ENCODE measurements at places on chromosomes 5 and 9.

DNA sequence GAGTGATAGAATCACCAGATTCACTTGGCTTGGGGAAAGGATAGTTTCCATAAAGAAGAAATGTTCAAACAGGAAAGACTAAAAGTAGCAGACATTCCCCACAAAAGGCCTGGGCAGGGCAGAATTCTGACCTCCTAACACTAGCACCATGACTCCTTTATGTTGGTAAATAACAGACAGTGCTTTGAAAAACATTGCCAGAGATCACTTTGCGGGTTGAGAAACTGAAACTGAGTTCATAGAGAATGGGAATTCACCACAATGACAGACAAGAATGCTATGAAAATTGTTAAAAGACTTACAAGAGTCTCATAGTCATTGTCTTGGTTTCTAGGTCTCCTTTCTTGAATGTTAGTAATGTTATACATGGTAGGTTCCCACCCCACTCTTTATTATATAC, 172.5 kb upstream of the GLRA1 start:
- DNase-seq, result no peak

GRCh38 chr5:28165096-28165495, 1126.7 kb upstream of the CDH9 start:
- no peak for DNase-seq

- DNase-seq, result no peak
Measured at GRCh38 chr9:112485574-112485973, 1.1 kb upstream of the KIAA1958 start.

DNA sequence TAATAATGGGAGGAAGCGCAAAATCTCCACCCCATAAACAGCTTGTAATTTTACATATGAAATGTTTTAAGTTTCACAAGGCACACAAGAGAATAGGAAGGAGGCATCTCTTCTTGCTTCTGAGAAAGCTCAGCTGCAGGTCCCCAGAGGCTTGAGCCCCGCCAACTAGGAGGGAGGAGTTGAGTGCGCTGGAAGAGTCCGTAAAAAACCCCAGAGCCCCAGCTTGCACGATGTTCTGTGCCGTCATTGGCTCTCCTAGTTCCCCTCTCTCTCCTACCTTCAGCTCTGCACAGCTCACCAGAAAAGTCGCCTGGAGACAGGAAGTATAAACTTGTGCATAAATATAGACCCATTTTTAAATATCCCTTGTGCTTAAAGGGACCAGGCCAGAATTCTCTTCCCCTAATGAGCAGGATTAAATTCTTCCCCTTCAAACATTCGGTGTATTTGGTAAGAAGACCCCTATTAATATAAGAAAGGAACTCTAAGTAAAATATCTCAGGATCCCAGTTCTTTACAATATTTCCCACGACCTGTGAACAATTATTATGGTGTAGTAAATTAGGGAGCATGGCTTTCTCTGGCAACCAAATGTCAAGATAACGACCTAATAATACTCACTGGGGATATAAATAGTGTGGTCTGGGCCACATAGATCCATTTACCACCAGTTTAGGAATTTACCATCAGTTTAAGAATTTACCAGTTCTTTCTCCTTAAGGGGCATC, 13.7 kb downstream of the GLRX start:
- peak; percentile 77 for DNase-seq

DNA sequence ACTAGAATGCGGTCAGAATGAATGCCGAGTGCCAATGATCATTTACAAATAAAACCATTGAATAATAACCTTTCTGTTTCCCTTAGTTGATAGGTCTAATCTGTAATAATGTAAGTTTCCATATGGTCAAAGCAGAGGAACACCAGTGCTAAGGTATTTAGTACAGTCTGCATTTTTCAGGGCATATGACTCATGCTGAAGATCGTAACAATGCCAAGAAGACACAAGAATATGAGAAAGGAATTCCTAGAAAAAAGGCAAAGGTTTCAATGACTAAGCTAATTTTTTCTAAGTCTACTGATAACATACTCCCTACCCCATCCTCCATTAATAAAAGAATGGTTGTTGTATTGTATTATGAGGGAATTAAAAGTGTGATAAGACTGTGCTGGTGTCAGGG, 2.8 kb downstream of the OR1L8 start:
- no peak for DNase-seq

DNA sequence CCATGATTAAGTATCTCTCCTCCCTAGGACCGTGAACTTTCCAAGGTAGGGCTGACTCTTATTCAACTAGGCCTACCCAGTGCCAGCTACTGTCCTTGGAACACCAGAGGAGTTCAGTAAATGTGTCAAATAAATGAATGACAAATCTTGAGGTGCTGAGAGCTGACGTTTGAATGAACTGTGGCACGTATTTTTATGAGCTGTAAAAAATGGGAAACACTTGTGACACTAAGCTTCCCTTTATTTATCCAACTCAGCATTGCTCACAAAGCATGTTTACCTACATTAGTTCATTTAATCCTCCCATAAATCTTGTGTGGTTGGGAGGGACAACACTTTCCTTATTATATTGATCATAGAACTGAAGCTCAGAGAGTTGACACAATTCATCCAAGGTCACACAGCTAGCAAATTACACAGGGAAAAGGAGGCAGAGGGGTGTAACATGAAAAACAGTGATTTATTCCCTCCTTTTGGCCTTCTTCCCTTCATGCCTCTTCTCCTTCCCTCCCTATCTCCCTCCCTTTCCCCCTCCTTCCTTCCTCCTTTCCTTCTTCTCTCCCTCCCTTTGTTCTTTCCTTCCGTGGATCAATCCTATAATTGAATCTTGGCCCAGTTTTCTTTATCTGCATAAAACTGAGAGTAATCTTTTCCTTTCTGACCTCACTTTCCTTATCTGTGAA, 412.6 kb downstream of the DMRT2 start:
- no peak for DNase-seq

GRCh38 chr5:128015978-128016377, 67.6 kb upstream of the SLC12A2 start:
- DNase-seq, result no peak

DNA sequence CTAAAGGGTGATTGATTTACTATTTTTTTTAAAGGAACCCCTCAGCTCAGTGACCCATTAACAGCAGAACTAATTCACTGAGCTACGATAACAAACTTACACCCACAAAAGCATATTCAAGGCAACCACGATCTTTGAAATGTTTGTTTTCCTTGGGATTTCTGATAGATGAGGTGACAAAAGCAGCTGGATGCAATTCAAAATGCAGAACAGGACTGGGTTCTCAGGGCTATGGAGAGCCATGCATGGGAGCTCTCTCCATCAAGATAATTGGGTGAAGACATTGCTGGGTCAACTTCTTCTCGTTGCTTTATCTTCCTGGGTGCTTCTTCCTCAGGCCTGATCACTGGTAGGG, 60.1 kb downstream of the PAPPA start:
- no peak for DNase-seq

GRCh38 chr5:61953913-61954312, 352.1 kb upstream of the KIF2A start:
- no peak for DNase-seq

DNA sequence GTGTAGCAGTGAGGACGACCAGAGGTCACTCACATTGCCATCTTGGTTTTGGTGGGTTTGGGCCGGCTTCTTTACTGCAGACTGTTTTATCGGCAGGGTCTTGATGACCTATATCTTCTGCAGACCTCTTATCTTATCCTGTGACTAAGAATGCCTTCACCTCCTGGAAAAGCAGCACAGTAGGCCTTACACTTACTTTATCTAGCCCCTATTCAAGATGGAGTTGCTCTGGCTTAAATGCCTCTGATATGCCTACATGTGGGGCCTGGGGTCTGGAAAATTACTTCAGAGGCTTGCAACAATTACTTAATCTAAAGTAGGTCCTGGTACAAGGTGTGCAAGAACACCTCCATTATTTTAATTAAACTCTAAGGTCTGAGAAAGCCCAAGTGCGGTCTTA, 86.9 kb upstream of the IL12B start:
- no peak for DNase-seq

DNA sequence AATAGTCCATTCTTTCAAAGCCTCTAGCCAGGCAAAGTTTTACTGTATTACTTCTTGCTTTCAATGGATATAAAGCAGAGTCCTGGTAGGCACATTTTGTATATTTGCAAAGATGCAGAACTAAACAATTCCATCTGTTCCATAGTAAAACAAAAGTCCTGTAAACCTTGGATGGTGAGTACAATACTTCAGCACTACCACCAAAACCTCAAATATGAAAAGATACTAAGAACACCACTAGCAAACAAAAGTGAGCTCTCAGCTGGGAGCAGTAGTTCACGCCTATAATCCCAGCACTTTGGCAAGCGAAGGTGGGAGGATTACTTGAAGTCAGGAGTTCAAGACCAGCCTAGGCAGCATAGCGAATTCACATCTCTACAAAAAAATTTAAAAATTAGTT, 195.0 kb downstream of the MSX2 start:
- no peak for DNase-seq

DNA sequence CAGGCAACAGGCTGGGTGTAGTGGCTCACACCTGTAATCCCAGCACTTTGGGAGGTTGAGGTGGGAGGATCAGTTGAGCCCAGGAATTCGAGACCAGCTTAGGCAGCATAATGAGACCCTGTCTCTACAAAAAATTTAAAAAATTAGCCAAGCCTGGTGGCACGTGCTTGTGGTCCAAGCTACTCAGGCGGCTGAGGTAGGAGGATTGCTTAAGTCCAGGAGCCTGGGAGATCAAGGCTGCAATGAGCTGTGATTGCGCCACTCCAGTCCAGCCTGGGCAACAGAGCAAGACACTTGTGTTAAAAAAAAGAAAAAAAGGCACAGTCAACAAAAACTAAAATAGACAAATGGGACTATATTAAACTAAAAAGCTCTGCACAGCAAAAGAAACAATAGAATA, 29.3 kb downstream of the ATP6V0E1 start:
- no peak for DNase-seq

- no peak for DNase-seq
Measured at GRCh38 chr5:150253416-150254208, 36.0 kb downstream of the CAMK2A start.

GRCh38 chr5:10607023-10607665, 43.3 kb downstream of the ANKRD33B start:
- DNase-seq, result no peak

DNA sequence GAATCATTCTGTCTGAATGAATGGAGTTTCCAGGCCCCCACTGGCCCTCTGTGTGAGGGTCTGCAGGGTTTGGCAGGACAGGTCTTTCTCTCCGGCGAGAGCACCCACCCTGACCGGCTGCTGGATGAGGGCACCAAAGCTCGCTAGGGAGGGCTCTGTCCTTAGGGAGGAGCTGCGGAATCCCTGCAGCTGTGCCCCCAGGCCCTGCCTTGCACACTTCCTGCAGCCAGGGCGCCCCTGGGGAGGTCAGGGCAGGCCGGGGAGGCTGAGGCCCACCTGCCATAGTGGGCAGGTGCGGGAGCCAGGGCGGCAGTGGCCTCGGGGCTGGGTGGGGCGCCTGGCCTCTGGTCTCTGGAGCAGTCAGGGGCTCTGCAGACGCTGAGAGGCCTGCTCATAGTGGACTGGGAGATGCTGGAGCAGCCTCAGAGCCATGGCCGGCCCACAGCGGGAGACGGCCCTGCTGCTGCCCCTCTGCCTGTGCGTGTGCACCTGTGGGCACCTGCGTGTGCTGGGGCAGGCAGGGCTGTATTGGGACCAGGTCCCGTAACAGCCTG, 36.1 kb downstream of the EXOC3 start:
- DNase-seq, result no peak

GRCh38 chr9:82031538-82032280, 43.1 kb downstream of the SPATA31D1 start:
- DNase-seq, result no peak

DNA sequence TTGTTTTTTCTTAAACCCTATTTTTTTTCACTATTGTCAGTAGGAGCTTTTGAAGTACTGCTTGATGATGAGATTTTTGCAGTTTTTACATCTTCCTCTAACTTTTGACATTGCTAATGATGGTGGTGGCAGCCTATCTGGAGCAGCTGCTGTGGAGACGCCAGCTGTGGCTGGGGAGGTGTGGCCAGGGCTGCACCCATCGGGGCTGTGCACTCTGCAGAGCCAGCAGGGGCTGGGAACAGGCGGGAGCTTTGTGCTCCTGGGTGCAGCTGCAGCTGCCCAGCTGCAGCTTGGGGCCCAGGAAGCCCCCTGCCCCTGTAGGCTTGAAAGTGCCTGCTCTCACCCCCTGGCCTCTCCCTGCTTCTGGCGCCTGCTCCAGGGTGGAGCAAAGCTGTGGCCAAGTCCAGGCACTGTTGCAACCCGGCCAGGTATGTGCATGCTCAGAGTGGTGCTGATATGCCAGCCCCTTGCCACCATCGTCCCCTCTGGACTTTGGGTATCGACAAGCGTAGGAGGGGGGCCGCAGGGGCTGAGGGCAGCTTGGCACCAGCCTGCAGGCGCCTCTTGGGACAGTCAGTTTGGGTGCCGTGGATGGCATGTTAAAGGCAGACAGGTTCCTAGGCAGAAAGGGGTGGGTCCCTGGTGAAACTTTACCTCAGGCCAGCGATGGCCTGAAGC, 39.2 kb downstream of the FER start:
- no peak for DNase-seq

GRCh38 chr9:136686534-136686793, 793 bp downstream of the AGPAT2 start:
- no peak for DNase-seq

- no peak for DNase-seq
Measured at GRCh38 chr5:83522446-83522845, 50.9 kb downstream of the VCAN start.

DNA sequence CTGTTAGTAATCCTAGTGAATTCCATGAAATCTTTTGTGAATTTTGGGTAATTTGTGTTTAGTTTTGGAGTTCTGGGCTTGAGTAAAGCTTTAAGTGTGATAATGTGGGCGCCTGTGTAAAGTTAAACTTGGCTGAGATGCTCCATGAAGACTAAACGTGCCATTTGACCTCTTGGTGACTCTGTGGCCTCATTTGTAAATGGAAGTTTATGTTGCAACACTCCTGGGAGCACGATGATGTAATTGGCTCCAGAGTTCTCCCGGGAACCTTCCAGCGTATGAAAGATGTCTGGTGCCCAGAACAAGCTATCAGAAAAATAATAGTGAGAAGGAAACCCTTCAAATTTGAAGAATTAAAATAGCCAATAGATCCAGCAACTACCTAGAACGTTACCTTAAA, 981.2 kb downstream of the TLE4 start:
- DNase-seq, result no peak

- DNase-seq, result no peak
Measured at GRCh38 chr9:108994695-108995094, 18.6 kb downstream of the CTNNAL1 start.

DNA sequence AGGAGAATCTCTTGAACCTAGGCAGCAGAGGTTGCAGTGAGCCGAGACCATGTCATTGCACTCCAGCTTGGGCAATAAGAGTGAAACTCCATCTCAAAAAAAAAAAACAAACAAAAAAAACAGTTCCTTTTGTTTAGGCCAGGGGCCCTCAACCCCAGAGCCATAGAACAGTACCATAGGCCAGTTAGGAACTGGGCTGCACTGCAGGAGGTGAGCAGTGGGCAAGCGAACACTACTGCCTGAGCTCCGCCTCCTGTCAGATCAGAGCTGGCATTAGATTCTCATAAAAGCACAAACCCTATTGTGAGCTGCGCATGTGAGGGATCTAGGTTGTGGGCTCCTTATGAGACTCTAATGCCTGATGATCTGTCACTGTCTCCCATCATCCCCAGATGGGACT, 49.1 kb upstream of the SUB1 start:
- DNase-seq, result no peak

- no peak for DNase-seq
Measured at GRCh38 chr9:121744002-121744686, 92.7 kb downstream of the DAB2IP start.

Measured in GM18507 (cell line).